Bone marrow (tissue), 2 donors: ENCODE measurements at places on chromosomes 5 and 9.
A peak's percentile ranks its signal among the peaks of the same experiment; 100 is the strongest.

DNA sequence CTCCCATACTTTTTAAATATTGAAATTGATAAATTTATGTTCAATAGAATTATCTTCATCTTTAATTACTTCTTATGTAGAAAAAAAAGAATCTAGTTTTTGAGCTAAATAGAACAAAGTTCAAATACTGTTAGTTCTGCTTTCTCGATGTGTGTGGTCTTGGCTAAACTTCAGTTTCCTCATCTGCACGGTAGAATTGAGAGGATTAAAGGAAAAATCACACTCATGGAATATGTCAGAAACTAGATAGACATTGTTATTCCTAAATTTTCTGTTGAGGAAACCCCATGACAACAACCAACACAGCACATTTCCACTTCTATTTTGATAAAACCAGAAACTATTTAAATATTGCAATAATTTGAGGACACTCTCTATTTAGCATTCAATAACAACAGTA, 100.3 kb downstream of the MUSK start:
- DNase-seq: no peak

- DNase-seq: no peak
Observed at GRCh38 chr5:149162401-149163084, 21.2 kb downstream of the ABLIM3 start.

GRCh38 chr5:169344629-169345028, 43.7 kb upstream of the SLIT3 start:
- no peak for DNase-seq

DNA sequence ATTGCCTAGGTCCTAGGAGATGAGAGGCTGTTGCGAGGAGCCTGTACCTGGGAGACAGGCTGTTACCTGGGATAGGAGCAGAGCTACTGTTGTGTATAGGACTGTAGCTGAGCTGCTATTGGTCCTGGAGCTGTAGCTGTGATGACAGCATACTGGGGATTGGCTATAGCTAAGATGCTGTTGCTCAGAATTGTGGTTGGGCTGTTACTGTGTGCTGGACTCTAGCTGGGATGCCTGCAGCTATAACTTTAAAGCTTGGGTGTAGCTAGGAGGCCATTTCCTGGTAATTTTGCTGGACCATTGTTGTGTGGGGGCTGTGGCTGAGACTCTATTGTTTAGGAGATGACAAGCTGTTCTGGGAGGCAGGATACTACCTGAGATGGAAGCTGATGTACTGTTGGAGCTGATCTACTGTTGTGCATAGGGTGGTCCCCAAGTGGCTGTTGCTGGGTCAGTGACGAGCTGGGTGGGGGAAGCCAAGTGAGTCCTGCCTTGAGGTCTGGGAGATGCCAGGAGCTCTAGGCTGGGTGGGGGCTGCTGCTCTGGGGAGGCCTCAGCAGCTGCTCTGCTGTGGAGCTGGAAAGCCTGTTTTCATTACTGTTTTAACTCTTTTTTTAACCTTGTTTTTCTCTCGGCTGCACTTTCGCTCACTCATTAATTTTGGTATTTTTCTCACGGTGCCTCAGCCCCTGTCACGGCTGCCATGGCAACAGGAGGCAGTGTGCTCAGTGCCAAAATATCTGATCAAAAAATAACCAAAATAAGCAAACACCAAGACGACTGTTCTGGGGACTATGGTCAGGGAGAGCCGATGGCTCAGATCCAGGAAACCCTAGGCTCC, 3.0 kb upstream of the PCDH1 start:
- DNase-seq: no peak

DNA sequence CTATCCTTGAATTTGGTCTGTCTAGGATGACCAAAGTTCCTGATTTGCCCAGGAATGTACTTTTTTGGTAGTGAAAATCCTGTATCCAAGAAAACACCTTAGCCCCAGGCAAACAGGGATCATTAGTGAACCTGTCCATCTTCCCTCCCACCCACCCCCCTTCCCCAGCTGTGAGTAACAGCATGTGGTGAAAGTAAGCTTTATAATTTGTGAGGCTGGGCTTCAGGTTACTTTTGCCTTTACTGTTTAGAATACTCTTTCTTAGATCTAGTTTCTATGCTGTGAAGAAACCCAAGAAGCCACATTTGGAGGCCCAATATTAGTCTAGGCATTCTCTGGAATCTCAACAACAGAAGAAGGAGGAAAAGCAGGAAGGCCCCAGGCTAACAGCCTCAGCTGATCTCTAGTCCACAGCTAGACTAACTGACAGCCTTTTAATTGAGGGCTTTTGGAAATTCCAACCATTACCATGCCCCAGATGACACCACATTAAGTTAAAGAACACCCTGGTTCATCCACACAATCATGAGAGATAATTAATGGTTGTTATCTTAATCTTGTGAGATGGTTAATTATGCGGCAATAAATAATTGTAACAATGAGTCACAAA, 703.0 kb upstream of the NUDT12 start:
- no peak for DNase-seq

- no peak for DNase-seq
Observed at GRCh38 chr9:19938990-19939733, 150.3 kb upstream of the SLC24A2 start.

DNA sequence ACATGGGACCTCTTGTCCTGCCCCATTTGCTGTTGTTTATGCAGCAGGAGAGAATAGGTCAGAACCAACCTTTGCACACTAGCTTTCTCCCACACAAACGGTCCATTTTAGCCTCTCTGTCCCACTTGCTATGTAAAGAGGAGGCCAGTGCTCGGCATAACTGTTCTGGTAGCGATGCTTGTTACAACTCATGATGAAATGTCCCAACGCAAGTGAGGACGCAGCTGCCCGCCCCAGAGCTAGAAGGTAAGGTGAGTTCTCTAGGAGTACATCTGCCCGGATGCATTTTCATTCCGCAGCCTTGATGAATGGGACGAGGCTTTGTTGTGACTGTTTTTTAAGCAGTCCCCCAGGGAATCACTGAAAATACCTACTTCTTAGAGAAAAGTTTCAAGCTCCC, 14.1 kb downstream of the S1PR3 start:
- DNase-seq: no peak

DNA sequence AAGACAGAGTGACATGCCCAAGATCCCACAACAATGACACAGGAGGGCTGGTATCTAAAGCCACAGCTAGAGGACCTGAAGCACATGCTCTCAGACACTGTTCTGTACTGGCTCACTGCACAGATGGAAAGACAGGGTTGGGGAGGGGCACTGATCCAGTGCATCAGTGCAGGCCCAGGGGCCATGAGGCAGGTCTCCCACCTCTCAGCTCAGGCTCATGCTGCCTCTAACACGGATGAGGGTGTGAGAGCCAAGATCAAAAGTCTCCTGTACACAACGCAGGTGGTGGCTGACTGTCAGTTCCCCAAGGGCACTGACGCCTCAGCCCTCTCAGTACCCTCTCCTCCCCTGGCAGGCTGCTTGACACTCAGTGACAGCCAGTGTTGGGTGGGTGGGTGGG, 10.9 kb downstream of the RAPGEF1 start:
- DNase-seq: peak; percentile 69

GRCh38 chr5:157266286-157267007, 524 bp downstream of the CYFIP2 start:
- DNase-seq: no peak

DNA sequence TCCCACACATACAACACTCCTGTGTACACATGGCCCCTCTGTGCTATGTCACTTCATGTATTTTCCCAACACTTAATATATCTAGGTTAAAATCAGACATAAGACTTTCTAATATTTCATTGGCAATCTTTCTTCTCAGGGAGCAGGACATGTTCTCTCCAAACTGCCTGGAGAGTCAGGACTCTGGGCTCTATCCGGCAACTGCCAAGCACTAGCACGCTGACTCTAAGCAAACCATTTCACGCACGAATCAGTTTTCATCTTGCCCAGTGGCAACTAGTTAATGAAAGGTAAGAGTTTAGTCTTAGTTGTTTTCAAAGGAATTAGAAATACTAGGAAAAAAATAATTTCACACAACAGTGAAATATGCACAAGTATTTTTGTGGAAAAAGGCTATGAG, 124.8 kb downstream of the NFIB start:
- DNase-seq: no peak

- DNase-seq: peak; percentile 4
Observed at GRCh38 chr5:132714456-132715307, 22.7 kb downstream of the KIF3A start.

- no peak for DNase-seq
Observed at GRCh38 chr5:122942164-122942914, 94.2 kb downstream of the PPIC start.

- peak; percentile 67 for DNase-seq
Observed at GRCh38 chr5:137743031-137743640, 7.2 kb upstream of the KLHL3 start.

DNA sequence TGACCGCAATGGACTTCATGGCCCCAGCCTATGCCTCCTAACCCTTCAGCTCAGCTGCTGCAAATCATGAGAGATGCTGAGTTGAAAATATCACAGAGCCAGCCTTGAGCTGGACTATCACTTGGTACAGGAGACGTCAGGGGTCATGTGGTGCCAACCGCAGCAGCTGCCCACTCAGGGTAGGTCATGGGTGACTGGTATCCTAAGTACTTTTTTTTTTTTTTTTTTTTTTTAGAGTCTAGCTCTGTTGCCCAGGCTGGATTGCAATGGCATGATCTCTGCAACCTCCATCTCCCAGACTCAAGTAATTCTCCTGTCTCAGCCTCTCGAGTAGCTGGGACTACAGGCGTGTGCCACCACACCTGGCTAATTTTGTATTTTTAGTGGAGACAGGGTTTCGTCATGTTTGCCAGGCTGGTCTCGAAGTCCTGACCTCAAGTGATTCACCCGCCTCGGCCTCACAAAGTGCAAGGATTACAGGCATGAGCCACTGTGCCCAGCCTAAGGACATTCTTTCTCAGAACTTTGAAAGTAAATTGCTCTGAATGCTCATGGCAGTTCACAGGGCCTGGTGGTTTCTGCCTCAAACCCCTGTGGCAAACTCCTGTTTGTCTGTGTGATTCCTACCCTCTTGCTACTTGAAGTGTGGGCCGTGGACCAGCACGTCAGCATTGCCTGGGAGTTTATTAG, 21.3 kb downstream of the WWC1 start:
- DNase-seq: no peak

DNA sequence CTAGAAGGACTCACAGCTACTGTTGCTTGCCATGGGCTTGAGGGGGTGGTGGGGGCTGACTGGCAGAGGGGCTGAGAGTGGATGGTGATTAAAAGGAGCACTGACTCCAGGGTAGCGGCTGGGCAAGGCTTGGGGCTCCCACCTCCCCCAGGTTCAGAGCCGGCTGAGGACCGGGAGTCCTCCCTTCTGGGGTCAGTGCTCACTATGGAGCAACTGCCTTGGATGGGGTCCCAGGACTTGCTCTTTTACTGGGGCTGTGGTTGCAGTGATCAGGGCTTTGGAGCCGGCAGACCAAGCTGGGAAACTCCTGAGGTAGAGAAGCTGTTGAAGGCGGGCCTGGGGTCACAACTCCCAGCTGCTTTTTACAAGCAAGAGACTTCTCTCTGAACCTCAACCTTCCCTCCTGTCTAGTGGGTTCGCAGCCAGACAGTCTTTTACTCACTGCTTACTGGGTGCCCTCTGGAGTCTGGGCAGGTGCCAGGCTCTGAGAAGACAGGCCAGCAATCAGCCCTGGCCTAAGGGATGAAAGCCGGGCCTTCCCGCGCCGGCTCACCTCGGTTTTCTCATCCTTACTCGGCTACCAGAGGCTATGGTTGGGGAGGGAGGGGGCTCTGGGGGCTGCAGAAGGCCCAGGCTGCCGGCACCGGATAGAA, 795 bp upstream of the ASS1 start:
- no peak for DNase-seq
